Activated T-cell treated with anti-CD3 and anti-CD28 coated beads for 4 hours (primary cell): ENCODE measurements at places on chromosomes 6 and 20.
A peak's percentile ranks its signal among the peaks of the same experiment; 100 is the strongest.

DNA sequence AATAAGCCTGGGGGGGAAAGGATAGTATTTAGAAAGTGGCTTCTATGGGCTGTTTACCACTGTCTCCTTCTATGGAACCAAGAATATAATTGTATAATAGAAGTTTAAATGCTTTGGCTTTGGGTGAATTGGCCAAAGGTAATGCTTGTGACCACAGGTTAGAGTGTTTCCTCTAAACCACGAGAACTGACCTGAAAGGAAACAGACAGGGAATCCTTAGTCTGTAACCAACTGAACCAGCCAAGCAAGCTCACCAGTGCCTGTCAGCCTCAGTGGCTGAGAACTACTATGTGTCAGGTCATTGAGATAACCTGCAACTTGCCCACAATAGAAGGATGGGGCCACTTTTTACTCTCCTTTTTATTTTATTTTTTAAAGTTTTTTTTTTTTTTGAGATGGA lies 47.9 kb upstream of the TXNDC5 start:
- DNase-seq: no peak

DNA sequence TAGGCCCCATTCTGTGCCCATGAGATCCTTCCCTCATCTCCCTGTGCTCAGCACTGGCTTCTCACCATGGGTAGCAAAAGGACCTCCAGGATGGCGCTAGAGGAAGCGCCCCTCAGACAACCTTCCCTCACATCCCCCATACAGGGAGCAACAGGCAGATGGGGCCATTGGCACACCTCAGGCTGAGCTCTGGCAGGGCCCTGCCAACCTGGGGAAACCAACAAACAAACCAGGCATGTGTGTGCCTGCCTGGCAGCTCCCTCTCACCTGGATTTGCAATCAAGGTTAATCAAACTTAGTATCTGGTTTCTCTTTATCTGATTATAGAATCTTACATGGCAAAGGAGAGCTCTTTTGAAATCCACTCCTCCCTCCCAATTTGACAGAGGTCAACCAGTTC lies 134.9 kb downstream of the SLC23A2 start:
- no peak for DNase-seq

DNA sequence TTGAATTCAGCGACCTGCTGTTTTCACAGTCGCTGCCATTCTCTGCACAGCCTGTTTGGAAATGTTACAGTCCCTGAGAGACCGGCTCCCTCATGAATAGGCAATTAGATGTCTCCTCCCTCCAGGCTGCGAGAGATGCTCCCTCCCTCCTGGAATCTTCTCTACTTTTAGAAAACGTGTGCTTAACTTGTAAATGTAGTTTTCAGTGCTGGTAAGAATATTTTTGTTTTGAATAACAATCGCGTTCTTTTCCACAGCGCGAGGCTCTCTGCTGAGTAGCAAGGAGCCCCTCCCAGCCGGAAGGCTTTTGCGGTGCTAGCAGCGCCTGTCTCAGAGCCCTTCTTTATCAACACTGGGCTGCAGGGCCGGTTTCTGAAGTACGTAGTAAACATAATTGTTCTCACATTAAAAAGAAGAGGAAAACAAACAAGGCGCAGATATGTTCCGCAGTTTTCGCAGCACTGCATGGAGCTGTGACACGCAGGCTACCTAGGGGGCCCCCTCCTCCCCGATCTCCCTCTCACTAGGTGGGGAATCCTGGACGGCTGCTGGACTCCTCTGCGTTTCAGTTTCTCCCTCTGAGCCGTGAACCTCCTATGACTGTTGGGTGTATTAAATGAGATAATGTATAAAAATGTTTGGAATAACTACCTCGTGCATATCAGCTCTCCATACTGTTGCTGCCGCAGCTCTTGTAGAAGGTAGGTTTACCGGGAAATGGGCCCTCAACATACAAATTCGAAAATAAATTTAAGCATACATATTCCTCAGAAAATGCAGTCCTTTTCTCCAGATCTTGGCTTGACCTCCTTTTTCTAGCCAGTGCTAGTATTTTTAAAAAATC lies 79.0 kb upstream of the SPACA1 start:
- no peak for DNase-seq

DNA sequence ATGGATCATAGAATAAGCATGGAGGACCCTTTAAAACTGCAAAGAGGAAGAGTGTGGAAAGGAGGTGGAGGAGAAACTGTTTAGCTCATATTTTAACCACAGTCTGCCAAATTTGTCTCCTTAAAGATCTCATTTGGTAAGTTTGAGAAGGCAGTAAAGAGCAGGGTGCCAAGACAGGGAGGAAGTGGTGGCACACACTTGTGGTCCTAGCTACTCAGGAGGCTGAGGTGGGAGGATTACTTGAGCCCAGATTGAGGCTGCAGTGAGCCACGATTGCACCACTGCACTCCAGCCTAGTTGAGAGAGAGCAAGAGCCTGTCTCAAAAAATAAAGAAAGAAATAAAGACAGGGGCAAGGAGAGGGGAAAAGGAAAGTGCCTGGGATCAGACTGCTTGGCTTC lies 16.8 kb upstream of the DCBLD1 start:
- no peak for DNase-seq

- peak; percentile 43 for DNase-seq
These were observed 115.1 kb upstream of the ARID1B start for GRCh38 chr6:156662025-156662445.

DNA sequence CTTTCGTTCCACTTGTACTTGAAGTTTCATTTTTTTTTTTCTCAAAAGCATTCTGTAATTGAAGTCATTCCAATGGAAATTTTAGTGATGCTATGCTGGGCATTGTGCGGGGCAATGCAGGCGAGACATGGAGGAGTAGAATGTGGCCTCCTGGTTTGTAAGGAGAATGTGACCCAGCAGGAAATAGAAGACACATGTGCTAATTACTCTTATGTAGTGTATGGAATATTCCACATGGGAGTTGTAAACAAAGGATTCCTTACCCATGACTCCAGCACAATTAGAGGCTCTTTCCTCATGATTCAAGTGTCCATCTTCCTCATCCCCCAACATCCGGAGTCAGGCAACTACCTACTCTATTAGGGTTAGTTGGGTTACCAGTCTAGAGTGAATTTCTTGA lies 14.9 kb upstream of the RFPL4B start:
- no peak for DNase-seq

GRCh38 chr6:155195903-155196302 lies 67.9 kb upstream of the CLDN20 start:
- DNase-seq: no peak
